ENCODE measurements at places on chromosomes 1 and 21.

DNA sequence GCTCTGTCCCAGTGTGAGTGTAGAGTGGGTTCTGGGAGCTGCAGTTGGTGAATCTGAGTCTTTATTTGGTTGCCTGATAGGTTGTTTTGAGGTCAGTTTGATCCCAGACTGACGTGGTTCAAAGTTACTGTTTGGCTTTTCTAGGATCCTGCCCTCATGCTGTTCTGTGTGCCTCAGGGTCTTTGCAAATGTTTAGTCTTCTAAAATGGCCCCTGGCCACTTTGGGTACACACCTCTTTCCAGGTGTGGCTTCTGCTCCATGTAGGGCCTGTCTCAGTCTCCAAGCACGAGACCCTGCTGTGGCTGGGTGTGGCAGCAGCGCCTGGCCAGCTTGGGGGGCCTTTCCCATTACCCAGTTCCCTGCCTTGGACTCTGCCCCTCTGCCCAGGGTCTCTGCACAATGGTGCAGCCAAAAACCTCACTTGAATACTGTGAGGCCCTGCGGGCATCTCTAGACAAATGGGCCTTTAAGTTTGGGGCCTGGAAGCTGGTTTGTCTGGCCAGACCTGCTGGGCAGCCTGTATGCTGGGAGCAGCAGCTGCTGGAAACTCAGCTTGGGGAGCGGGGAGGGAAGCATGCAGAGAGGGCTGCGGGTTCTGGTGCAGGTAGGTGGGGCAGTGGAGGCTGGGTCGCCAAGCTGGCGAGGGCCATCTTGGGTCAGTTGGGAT is 5.6 kb downstream of the PTPRF start:
- H3K27me3 ChIP-seq = no peaks in the 10 kb centered on the region
- H3K4me3 ChIP-seq = no peak overlapping the region
- peaks cover 4% of the 10 kb centered on the region for H3K4me1 ChIP-seq
- H3K27ac ChIP-seq = no peak overlapping the region
- no peaks in the 10 kb centered on the region for H3K36me3 ChIP-seq
- DNase-seq = no peak

DNA sequence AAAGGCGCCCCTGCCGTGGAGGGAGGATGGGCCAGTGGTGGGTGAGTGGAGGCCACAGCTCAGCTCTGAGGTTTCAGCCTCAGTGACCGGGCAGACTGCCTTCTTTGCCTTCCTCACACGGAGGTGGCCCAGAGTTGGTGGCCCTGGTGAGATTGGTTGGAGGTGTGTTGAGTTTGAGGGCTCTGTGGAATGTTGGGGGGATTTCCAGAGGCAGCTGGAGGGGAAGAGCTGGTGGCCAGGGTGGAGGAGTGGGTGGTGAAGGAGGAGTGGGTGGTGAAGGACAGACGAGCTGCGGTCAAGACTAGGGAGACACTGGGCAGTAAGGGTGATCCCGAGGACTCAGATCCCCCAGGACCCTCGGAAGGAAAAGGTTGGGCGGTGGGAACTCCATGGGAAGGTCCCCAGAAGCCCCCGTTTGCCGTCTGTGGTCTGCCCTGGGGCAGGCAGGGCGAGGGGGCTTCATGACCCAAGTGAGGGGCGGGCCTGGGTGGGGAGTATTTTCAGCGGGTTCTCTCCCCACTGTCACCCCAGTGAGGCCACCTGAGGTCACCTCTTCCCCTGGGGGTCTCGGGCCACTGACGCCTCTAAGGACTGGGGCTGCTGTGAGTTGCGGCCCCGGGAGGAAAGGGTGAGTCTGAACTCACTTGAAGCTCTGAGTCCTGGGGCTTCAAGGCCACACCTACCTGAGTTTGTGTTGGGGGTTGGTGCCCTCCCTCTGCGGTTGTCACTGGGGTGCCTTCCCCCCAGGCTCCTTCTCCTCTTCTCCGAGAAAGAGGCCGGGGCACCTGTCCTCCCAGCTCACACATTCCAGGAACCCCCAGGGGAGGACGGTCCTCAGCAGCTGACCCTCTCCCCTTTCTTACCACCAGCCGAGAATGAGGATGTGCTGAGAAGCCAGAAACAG is 22.7 kb upstream of the PIK3CD start:
- no peak overlapping the region for H3K4me3 ChIP-seq
- no peaks in the 10 kb centered on the region for H3K4me1 ChIP-seq
- no peak for DNase-seq
- H3K36me3 ChIP-seq = no peaks in the 10 kb centered on the region

DNA sequence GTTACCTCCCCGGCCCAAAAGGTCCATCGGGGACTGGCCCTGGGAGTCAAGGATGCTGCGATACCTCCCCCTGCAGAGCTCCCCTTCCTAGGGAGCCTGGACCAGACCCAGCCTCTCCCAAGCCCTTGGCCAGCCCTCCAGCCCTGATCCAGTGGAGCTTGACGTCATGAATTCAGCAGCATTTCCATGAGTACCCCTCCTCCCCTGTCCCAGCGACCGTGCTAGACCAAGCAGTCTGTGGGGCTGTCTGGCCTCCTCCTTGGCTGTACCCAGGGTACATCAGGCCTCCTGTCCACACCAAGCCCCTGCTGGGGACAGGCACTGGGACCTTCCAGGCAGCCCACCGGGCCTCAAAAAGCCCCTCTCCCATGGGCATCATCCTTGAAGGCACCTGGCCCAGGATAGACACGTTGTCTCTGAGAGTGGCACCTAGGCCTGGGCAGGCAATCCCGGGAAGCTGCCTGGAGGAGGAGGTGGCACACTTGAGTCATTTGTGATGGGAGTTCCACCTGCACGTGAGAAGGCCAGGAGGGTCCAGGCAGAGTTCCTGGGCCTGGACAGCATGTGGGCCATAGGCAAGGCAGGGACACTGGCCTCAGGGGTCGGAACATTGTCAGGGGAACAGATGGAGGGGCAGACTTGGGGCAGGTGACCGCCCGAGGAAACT is 46.4 kb downstream of the WNT9A start:
- no peaks in the 10 kb centered on the region for H3K4me1 ChIP-seq
- H3K27ac ChIP-seq = no peak overlapping the region
- no peaks in the 10 kb centered on the region for H3K27me3 ChIP-seq
- no peak overlapping the region for H3K4me3 ChIP-seq

- H3K27me3 ChIP-seq = no peaks in the 10 kb centered on the region
- DNase-seq = no peak
- no peak overlapping the region for H3K27ac ChIP-seq
- peaks cover 6% of the 10 kb centered on the region for H3K4me1 ChIP-seq
- H3K36me3 ChIP-seq = no peaks in the 10 kb centered on the region
These were observed 10.2 kb downstream of the KCNC4 start for GRCh38 chr1:110220324-110220723.

DNA sequence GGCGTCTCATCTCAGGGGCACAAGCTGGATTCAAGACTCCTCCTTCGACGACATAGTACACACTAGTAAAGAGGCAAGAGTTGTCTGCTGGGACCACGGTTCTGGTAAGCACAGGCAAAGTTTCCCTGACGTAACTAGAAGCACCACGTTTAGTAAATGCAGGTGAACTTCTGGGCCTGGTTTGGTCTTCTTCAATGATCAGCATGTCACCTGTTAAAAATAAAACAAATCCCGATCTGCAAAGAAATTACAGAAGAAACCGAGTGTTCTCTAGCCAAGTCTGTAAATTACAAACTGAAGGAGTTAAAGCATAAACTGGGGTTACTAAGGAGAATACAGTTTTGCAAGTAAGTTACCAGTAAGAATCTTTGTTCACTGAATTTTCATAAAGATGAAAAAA is 1.5 kb downstream of the YOD1 start:
- DNase-seq = no peak
- H3K4me1 ChIP-seq = peaks cover 44% of the 10 kb centered on the region
- H3K27me3 ChIP-seq = no peaks in the 10 kb centered on the region

DNA sequence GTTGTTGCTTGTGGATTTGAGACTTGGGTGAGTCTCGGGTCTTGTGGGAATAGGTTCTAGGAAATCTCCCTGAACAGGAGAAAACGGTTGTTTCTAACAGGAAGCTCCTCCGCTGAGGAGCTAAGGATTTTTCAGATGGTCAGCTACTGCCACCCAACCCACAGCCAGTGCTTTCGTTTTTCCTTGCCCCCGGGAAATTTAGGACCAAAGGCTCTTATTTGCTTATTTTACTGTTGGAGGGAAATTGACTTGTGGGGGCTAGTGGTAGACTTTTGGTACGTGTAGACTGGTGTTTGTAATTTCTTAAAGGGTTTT is 792 bp downstream of the SNX7 start:
- no peaks in the 10 kb centered on the region for H3K27me3 ChIP-seq
- peaks cover 22% of the 10 kb centered on the region for H3K4me1 ChIP-seq
- H3K27ac ChIP-seq = peak overlapping the region; percentile 66
- no peak for DNase-seq
- peak overlapping the region; percentile 82 for H3K4me3 ChIP-seq

DNA sequence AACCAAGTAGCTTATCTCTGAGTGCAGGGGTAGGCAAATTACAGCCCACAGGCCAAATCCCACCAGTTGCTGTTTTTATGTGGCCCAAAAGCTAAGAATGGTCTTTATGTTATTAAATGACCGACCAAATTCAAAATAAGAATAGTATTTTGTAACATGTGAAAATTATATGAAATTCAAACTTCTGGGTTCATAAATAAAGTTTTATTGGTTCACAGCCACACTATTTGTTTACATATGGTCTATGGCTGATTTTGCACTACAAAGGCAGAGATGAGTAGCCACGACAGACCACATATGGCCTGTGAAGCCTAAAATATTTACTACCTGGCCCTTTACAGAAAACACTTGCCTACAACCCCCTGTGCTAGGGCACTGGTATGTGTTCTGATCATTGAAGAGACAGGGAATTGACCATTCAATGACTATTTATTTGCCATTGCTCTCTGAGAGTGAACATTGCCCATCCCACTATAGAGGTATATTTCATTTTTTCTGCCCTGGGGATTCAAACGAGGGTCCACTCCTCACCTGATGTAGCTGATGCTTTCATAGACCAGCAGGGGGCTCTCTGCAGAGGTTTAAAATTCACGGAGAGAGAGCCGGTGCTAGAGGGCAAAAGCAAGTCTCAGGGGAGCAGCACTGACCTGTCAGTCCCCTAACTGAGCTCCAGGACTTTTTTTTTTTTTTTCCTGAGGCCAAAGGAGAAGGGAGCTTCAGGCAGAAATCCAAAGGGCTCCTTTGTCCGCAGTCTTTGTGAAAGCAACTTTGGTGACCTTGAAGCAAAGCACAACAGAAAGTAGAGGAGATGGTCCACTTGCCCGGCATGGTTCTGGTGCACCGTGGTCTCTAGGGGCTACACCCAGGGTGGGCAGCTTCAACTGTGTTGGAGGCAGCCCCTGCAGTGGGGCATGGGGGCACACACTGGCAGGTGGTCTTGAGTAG is 7.3 kb upstream of the GNL2 start:
- H3K4me1 ChIP-seq = peaks cover 17% of the 10 kb centered on the region
- H3K27ac ChIP-seq = no peak overlapping the region
- no peak overlapping the region for H3K4me3 ChIP-seq
- peak; percentile 74 for DNase-seq
- H3K27me3 ChIP-seq = no peaks in the 10 kb centered on the region

DNA sequence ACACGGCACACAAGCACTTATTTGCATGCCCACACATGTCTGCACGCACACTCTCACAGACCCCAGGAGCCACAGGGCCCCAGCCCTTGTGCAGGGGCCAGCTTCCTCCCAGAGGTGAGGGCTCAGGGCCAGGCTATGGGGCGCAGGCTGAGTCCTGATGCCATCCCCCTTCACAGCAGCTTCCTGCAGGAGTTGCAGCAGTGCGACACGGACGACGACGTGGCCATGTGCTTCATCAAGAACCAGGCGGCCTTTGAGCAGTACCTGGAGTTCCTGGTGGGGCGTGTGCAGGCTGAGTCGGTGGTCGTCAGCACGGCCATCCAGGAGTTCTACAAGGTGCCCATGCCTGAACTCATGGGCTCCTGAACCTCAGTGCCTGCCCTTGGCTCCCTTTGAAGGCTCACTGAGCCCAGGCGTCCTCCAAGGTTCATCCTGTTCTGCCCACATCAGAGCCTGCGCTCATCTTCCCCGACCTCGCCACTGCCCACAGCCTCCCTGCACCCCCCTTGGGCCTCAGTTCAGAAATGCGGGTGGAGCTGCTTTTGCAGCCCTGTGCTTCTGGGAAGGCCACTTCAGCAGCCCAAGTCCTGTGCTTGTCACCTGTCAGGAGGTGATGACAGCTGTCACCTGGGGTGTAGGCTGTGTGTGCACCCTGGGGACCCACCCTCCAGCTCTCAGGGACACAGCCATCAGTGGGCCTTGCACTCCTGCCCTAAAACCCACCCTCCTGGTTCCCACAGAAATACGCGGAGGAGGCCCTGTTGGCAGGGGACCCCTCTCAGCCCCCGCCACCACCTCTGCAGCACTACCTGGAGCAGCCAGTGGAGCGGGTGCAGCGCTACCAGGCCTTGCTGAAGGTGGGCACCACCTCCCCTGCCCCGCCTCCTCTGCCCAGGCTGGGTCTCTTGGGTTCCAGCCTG is 66.6 kb downstream of the TRIM11 start:
- DNase-seq = no peak
- H3K27me3 ChIP-seq = no peaks in the 10 kb centered on the region
- no peaks in the 10 kb centered on the region for H3K4me1 ChIP-seq
- no peak overlapping the region for H3K27ac ChIP-seq
- no peaks in the 10 kb centered on the region for H3K36me3 ChIP-seq
- no peak overlapping the region for H3K4me3 ChIP-seq

DNA sequence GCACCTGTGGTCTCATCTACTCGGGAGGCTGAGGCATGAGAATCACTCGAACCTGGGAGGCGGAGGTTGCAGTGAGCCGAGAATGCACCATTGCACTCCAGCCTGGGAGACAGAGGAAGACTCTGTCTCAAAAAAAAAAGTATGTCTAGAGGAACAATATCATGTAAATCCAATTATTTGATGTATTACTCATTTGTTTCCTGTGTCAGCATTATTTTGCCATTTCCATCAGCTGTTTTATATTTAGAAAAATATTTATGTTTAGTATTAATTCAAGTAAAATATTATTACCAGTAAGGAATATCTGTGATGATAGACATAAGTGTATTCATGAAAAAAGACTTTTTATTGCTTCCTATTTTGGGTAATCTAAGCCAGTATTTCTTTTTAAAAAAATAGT is 13.0 kb downstream of the TDRKH start:
- no peak overlapping the region for H3K27ac ChIP-seq
- no peaks in the 10 kb centered on the region for H3K36me3 ChIP-seq
- H3K27me3 ChIP-seq = no peaks in the 10 kb centered on the region
- no peaks in the 10 kb centered on the region for H3K4me1 ChIP-seq

GRCh38 chr1:11474826-11475225 is 4.1 kb upstream of the DISP3 start:
- H3K27ac ChIP-seq = no peak overlapping the region
- DNase-seq = no peak
- no peaks in the 10 kb centered on the region for H3K4me1 ChIP-seq
- no peaks in the 10 kb centered on the region for H3K36me3 ChIP-seq
- H3K4me3 ChIP-seq = no peak overlapping the region

- H3K4me3 ChIP-seq = no peak overlapping the region
- DNase-seq = no peak
- no peak overlapping the region for H3K27ac ChIP-seq
- no peaks in the 10 kb centered on the region for H3K36me3 ChIP-seq
These were observed 21.3 kb upstream of the KCNE2 start for GRCh38 chr21:34342476-34342875.

GRCh38 chr1:214316593-214316992 is 35.6 kb downstream of the SMYD2 start:
- peaks cover 11% of the 10 kb centered on the region for H3K4me1 ChIP-seq
- no peak overlapping the region for H3K4me3 ChIP-seq

GRCh38 chr1:229279242-229279641 is 8.3 kb downstream of the RAB4A start:
- H3K36me3 ChIP-seq = no peaks in the 10 kb centered on the region
- H3K27me3 ChIP-seq = no peaks in the 10 kb centered on the region

- no peaks in the 10 kb centered on the region for H3K4me1 ChIP-seq
- DNase-seq = no peak
- H3K27me3 ChIP-seq = peaks cover 22% of the 10 kb centered on the region
- H3K27ac ChIP-seq = no peak overlapping the region
- no peaks in the 10 kb centered on the region for H3K36me3 ChIP-seq
These were observed 88.2 kb downstream of the DMRTA2 start for GRCh38 chr1:50335036-50335435.

Measured in GM23248 (cell line).